ENCODE measurements at places on chromosomes 4 and X.

GRCh38 chr4:143407474-143407873 is 70.8 kb downstream of the GAB1 start:
- no peak for DNase-seq

DNA sequence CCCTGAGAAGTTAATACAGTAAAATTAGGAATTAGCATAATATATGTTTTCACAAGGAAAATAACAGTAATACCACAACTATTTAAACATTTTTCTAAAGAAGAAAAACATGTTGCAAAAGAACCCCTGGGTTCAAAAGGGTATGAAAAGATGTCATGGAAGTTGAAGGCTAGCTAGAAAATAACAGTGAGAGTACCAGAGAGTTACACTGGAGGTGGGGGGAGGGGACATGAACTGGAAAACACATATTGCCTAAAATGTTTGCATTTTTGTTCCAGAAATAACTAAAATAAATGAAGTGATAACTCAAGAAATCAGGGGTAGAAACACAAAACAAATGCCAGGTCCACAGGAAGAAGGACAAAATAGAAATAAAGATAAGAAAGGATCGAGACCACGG is 336.6 kb upstream of the MAD2L1 start:
- DNase-seq: no peak

GRCh38 chr4:71020611-71021010 is 27.2 kb downstream of the DCK start:
- DNase-seq: no peak

GRCh38 chr4:117801756-117802155 is 232.5 kb upstream of the NDST3 start:
- DNase-seq: no peak

- no peak for DNase-seq
These were observed 40.7 kb downstream of the PALLD start for GRCh38 chr4:168537571-168537970.

DNA sequence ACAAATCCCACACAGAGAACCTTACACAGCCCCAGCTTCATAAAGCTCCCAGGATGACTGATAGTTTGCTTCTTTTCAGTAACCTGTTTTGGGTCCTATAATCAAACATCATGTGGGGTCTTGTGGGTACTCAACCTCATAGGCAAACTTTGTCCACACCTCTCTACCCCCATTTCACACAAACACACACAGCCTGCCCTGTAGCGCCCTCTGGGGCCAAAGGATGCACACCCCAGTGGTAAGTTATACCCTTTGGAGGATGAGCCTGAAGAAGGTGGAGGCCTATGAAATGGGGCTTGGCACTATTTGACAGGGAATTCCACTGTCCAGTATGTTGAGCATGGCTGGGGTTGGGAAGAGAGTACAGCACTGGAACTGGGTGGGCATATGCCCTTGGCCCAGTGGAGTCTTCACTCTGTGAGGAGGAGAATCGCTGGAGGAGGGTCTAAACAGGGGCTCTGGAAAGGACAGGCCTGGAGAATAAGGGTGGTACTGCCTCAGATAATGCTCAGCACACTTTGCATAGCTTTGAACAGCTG is 30.5 kb upstream of the COL25A1 start:
- peak; percentile 8 for DNase-seq

DNA sequence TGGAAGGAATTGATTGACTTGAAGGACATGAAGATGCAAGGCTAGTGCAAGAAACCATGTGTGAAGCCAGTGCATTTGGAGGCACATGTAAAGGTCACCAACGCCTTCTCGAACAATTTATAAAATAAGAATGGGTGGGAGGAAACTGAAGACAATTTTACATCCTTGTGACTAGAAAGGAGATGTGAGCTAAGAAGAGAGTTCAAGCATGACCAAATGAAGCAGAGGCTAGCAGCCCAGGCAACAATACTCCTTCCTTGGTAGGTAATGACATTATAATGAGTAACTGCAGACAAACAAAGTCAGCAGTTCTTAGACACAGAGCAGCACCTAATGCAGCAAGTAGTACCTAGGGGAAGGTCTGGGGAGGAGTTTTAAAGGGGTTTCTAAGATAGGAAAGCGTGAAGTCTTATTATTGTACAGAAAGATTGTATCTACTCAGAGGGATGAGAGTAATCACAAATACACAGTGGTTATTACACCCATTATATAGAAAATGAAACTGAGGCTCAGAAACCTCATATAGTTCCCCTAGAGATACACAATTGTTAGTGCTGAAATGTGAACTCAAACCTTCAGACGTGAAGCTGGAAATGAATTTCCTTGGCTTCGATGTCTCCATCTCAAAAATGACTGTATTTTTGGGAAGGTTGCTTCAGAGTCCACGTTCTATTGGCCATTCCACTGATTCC is 56.1 kb downstream of the ATXN3L start:
- DNase-seq: no peak

GRCh38 chrX:107701493-107702121 is 73.3 kb downstream of the PRPS1 start:
- DNase-seq: peak; percentile 77

GRCh38 chrX:29530501-29530900 is 684.9 kb upstream of the MAGEB2 start:
- no peak for DNase-seq

DNA sequence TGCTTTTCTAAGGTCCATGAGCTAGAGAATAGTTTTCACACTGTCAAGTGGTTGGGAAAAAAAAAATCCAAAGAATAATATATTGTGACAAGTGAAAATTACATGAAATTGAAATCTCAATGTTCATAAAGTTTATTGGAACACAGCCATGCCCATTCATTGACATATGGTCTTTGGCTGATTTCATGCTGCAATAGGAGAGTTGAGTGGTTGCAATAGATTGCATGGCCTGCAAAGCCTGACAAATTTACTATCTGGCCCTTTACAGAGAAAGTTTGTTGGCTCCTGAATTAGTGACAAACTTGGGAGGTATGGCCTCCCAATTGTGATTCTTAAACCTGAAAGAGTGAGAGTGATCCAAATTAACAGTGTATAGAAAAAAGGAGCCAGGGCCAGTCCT is 115.5 kb upstream of the FAM9C start:
- no peak for DNase-seq

DNA sequence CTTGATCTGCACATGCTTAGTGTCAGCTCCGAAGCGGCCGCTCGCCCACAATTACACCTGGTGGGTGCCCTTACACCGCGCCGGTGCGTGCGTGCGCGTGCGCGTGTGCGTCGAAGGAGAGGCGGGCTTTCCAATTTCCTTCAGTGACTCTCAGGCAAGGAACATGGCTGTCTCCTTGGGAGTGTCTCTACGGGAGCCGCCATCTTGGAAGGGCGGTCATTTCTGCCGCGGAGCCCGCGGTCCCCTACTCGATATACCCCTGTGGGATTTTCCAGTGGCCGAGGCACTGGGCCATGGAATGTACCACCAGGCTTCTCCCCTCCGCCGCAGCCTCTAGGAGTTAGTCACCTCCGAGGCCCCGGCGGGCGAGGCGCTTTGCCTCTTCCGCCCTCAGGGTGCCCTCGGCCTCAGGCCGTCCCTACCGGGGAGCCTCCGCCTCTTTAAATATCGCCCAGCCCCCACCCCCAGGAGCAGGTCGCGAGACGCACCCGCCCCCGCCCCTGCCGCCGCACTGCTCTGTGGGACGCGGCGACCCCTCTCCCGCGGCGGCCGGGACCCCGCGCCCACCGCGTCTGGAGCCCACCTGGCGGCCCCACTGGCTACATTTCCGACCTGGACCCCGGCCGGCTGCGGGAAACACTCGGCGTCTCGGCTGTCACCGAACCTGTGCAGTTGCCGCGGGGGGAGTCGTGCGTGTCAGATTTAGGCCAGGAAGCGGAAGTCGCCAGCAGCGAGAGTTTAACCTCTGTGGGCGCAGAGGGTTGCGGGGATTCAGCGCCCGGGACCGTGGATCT is at the start of gene ZNF41:
Gene ZNF41 (minus strand): TSS at position 711 of the 794 bp plus-strand sequence. CDS start 15,741 bp downstream, outside the sequence.
- DNase-seq: peak; percentile 88

DNA sequence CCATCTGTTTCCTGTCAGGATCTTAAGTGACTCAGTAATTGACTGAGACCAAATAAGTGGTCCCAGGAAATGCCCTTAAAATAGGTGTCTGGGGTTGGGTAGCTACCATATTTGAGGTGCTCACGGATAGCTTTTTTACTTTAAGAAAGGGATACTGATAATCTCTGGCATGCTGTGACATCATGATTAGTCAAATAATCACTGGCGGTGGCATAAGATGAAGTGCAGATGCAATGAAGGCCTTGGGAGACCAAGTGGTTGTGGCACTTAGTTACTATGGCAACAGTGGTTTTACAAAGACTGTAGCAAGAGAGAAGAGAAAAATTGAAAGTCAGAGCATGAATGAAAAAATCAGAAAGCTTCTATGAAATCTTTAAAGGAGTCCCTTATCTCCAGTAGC is 114.5 kb upstream of the SLIT2 start:
- no peak for DNase-seq

DNA sequence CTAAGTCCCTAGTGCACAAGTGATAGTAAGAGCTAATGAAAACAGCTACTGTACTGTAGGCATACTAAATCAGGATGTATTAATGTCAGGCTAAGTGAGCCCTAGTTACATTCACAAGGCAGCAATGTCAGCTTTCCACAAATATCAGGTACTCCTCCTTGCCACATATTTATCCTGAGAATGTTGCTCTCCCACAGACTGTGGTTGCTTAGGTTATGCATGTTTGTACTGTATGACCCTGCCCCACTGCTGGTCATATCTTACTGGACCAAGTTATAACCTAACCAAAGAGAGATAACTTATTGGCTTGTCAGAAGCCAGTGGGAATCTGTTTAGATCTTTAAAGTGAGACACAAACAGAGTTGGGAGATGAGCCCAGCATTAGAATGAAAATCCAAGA is 241.0 kb downstream of the SLC39A8 start:
- no peak for DNase-seq

DNA sequence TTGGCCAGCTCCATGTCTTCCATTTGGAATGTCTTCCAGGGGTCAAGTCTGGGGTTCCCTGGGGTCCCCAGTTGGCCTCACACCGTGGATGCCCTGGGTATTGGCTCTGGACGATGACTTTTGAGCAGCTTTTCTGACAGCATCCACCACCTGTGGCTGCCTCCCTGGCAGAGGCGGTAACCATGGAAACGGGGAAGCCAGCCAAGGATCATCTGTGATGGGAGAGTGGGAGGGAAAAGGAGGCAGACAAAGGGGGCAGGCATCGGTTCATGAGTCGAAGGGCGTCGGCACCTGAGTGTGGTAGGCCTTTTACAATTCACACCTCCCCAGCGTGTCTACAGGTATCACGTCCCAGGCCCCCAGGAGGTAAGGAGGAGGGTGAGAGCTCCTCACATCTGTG is 152.2 kb downstream of the ASMT start:
- no peak for DNase-seq

DNA sequence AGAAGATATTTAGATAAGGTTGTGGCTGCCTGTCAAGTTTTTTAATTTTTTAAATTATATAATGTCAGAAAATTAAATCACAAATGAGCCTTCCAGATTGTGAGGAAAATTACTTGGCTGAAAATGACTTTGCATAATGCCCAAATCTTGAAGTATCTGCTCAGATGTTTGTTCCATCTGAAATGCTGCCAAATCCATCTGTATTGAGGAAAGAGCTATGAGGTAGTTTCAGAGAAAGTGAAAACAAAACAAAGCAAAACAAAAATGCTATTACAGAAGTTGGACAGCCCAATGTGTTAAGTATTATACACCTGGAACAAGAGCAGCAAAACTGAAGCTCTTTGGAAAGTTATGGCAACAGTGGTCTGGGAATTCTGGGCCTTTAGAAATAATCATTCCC is 23.3 kb upstream of the GUCY1B1 start:
- no peak for DNase-seq

DNA sequence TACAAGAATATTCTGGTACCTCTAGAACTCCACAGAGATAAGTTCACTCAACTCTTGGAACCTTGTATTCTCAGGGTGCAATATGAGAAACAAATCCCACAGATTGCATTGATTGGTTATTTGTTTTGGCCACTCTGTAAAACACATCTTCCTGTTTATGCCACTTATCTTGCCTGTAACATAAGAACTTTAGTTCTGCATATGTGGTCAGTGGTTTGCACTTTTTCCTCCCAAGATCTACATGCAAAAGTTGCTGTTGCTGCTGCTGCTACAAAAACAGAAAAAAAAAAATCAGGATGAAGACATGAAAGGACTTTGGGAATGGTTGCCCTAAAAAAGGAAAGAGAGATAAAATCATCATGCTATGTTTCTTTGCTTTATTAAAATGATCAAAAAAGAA is 9.6 kb downstream of the ODAPH start:
- peak; percentile 45 for DNase-seq

- DNase-seq: no peak
These were observed 28.1 kb downstream of the CASP6 start for GRCh38 chr4:109675181-109675580.

DNA sequence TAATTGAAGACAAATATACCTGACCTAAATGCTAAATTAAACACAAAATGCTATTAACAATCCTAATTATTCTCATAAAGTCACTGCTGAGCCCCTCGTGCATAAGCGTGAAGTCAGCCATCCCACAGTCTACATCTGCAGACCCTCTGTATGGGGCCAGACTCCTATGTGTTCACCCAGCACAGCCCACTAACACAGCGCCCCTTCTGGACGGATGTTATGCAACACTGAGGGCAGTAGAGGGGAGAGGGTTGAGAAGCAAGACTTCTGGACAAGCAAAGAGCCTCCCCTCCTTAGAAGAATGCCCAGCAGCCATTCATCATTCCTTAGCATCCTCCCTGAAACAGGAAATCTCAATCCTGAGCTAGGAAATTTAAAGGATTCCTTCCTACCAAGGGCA is 7.9 kb downstream of the TRPC3 start:
- peak; percentile 13 for DNase-seq

- DNase-seq: peak; percentile 5
These were observed 465.1 kb upstream of the PCDH10 start for GRCh38 chr4:132683957-132684356.

- no peak for DNase-seq
These were observed 416.4 kb downstream of the CCSER1 start for GRCh38 chr4:90543419-90544170.

- no peak for DNase-seq
These were observed 3.8 kb upstream of the NSG1 start for GRCh38 chr4:4383085-4383484.

GRCh38 chr4:145722561-145722960 is 42.6 kb downstream of the C4orf51 start:
- peak; percentile 4 for DNase-seq

- DNase-seq: no peak
These were observed 7.4 kb downstream of the ANTXR2 start for GRCh38 chr4:80065601-80066000.

GRCh38 chrX:48685416-48685815 is 1.8 kb downstream of the WAS start:
- no peak for DNase-seq

GRCh38 chrX:45240301-45240700 is 39.6 kb upstream of the DIPK2B start:
- DNase-seq: peak; percentile 11

- DNase-seq: no peak
These were observed 101.5 kb upstream of the UGT8 start for GRCh38 chr4:114497116-114497515.

DNA sequence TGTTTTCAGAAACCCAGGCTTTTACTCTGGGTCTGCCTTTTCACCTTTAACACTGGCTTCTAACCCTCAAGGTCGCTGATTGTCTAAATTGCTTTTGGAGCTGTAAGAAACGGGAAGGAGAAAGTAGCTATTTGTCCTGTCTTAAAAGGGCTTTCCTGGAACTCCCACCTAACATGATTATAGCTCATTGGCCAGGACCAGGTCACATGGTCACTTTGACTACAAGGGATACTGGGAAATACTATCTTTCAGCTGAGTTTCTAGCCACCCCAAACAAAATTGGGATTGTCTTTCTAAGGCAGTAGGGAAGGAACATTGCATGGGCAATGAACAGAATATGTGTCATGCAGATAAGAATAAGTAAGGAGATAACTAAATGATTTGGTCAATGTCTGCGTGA is 106.7 kb upstream of the ARHGAP24 start:
- no peak for DNase-seq

Measured in NB4 (cell line).